Nucleus accumbens (tissue), 56 donors: ENCODE measurements at places on chromosomes 3 and 15.

GRCh38 chr15:100147828-100148227 lies 193.9 kb downstream of the ADAMTS17 start:
- DNase-seq = no peak

DNA sequence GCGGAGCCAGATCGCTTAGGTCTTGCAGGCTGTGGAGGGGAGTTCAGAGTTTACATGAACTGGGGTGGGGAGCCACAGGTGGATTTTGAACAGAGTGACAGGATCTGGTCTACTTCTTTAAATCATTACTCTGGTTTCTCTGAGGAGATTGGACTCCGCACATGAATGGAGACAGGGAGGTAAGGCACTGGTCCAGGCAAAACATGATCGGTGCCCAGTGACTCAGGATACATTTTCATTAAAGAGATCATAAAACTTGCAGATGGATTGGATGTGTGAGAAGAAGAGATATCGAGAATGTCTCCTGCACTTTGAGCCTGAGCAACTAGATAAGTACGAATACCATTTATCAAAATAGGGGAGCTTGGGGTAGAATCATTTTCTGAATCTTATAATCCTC lies 61.8 kb upstream of the CMSS1 start:
- no peak for DNase-seq

DNA sequence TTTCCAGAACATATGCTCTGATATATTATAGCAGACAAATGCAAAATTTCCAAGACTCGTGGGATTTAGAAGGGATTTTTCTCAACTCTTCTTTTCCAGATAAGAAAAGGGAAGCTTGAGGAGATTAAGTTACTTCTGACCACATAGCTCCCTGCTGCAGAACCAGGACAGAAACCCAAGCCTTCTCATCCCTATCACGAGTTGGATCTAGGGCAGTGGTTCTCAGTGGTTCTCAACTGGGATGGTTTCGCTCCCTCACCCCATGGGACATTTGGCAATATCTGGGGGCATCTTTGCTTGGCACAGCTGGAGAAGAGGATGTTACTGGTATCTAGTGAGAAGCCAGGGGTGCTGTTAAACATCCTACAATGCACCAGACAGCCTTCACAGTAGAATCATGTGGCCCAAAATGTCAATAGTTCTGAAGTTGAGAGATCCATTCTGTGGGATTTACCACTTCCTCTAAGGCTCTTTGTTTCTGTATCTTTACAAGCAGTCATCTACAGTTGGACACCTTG lies 64.2 kb downstream of the LIPC start:
- no peak for DNase-seq

- DNase-seq = peak; percentile 56
Measured at GRCh38 chr3:196186651-196187573, 24.3 kb downstream of the ZDHHC19 start.

DNA sequence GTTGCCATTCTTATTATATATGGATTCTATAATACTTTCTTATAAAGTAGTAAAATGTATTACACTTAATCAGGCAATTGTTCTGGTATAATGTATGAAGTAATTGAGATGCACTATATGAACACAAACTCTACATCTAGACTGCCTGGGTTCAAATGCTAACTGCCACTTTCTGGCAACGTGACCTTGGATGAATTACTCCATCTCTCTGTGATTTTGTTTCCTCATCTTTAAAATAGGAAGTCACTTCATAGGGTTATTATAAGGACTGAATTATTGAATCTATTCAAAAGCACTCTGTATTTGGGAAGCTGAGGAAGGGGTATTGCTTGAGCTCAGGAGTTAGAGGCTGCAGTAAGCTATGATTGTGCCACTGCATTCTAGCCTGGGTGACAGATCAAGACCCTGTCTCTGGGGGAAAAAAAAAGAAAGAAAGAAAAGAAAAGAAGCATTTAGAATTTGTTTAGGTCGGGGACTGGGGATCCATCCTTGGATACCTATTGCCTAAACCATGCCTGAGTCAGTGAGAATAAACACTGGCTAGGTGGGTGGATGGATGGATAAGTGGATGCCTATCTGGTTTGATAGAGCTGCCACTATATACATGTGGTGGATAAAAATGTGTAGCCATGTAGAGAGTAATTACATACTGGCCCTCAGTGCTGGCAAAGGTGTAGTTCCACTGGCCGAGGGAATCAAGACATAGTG lies 2.5 kb downstream of the TM4SF1 start:
- DNase-seq = no peak

GRCh38 chr15:99522288-99522687 lies 43.5 kb upstream of the MEF2A start:
- DNase-seq = no peak

- peak; percentile 44 for DNase-seq
Measured at GRCh38 chr3:46705022-46705530, 3.9 kb downstream of the TMIE start.

- no peak for DNase-seq
Measured at GRCh38 chr3:64911138-64911537, 223.3 kb upstream of the ADAMTS9 start.

DNA sequence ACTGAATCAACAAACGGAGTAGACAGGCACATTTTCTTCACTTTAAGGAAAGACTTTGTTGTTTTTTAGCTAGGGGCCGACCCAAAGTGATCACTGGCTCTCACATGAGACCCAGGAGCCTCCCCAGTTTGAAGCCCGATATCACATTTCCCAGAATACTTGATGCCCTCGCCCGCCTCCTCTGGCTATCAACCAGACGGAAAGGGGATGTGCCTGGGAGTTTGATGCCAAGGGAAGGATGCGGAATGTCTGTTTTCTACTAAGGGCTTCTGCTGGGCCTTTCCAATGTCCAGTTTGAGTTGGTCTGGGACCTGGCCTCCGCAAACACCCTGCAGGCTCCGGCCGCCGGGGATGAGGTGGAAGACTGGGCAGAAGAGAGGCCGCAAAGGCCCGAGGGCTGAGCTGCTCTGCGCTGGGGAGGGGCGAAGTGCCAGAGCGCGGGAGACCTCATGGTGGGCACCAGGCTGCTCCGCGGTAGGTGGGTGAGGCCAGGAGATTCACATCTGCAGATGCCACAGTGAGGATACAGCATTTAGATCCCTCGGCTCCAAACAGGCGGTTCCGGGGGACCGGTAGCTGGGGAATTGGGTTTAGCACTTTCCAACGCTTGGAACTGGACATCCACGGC lies 491 bp upstream of the ZNF774 start:
- DNase-seq = no peak

GRCh38 chr3:180918542-180918941 lies 6.1 kb downstream of the FXR1 start:
- no peak for DNase-seq
